ENCODE measurements at places on chromosomes 7 and 10. TPM values are rescaled to one million over a fixed set of nuclear protein-coding genes. Genes with fewer than 3 reads are reported as not detected.

GRCh38 chr7:36260481-36260880 is 107.4 kb downstream of the EEPD1 start:
- DNase-seq: no peak

- no peak for DNase-seq
These were observed 24.3 kb upstream of the CNNM1 start for GRCh38 chr10:99304862-99305229.

DNA sequence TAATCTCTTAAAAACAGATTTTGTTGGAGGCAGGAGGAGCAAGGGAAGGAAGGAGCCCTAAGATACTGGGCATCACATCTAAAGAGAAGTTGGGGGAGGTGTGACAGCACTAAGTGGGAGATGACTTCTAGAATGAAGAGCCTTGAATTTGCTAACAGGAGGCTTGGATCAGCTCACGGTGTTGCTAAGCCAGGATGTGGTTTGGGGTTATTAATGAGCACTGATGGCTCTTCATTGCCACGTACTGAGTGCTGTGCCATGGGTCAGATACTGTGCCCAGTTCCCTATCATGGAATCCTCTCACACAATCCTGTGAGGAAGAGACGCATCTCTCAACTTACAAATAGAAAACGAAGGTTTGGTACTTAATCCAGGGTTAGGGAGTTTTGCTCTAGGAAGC is 78.5 kb downstream of the C7orf25 start:
- DNase-seq: no peak

DNA sequence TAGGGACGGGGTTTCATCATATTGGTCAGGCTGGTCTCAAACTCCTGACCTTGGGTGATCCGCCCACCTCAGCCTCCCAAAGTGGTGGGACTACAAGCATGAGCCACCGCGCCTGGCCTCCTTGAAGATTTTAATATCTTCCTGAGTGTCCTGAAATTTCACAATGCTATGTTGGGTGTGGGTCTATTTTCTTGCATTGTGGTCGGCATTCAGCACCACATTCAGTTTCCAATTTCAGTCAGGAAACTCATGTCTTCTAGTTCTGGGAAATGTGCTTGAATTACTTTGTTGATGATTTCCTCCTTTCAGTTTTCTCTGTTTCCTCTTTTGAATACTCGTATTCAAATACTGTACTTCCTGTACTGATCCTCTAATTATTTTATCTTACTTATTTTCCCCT is 49.3 kb upstream of the IL6 start:
- DNase-seq: peak; percentile 22

DNA sequence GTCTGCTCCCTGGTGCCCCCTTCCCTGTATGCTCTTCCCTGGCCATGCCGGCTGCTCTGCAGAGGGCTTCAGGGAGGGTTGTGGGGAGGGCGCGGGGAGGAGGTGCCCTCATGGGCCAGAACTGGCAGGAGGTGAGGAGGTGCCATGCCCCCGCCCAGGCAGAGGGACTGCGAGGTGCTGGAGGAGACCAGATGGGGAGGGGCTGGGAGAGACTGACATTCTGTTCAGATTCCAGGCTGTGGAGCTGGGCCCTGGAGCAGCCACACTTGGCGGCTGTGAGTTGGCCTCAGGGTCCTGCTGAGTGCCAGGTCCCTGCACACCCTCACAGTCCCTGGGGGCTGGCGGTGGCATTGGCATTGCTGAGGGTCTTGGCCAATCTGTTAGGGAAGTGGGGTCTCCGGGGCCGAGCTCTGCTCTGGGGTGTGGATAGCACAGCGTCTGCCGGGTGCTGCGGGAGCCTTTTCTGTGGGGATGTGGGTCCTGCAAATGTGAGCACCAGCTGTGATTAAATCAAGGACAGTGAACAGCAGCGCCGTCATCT is 25.4 kb downstream of the INPP5A start:
- no peak for DNase-seq

DNA sequence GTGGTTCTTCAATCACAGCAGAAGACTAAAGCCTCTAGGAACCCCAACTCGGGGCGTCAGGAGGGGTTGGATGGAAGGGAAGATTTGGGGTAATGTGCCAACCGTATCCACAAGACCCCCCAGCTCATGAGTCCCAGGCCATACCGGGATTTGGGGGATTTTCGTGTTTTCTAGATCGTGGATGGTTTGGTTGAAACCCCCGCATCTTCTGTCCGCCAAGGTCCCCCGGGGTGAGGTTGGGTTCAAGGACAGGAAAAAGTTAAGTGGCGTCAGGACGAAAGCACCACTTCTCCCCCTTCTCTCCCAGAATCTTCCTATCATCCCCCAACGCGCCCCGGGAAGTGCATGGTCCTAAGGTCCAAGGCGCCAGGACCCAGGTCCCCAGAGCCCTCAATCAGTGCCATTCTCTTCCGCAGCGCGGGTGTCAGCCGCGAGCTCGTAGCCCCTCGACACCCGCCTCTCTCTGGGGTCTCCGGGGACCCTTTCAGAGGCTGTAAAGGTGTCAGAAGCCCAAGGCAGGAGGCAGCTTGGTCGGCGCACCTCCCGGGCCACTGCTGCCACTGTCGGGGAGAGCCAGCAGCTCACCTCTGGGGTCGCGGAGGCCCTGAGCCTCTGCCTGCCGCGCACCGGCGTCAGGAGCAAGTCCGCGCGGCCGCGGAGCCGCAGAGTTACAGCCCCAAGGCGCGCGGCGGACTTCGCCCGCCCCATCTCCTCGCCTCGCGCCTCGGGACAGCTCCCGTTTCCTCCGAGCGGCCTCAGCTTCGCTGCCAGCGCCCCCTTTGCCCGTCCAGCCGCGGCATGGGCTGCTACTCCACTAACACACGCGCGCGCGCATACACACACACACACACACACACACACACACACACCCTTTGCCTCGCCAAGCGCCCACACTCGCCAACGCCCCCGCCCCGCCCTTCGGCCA is 1.5 kb downstream of the MKX start:
- peak; percentile 32 for DNase-seq

- DNase-seq: no peak
These were observed 73.8 kb downstream of the RBM20 start for GRCh38 chr10:110717781-110718589.

DNA sequence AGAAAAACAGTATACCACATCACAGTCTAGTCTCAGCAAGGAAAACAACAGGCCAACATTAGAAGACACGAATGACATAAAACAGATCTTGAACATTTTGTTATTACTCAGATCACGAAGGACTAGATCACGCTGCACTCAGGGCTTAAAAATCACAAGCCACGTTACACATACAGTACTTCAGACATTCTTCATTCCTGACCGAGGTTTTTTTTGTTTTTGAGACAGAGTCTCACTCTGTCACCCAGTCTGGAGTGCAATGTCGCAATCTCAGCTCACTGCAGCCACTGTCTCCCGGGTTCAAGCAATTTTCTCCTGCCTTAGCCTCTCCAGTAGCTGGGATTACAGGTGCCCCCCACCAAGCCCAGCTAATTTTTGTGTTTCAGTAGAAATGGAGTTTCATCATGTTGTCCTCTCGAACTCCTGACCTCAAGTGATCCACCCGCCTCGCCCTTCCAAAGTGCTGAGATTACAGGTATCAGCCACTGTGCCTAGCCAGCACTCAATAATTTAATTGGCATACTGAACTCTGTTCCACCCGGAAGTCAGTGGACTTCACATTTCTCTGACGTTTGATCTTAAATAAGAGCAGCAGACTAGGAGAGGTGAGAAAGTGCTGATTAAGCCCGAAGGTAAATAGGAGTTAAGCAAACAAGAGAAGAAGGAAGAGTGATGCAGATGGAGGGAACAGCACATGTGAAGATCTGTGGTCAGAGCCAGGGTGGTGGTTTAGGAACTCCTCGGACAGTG is 3.5 kb downstream of the AIMP2 start:
- peak; percentile 25 for DNase-seq

DNA sequence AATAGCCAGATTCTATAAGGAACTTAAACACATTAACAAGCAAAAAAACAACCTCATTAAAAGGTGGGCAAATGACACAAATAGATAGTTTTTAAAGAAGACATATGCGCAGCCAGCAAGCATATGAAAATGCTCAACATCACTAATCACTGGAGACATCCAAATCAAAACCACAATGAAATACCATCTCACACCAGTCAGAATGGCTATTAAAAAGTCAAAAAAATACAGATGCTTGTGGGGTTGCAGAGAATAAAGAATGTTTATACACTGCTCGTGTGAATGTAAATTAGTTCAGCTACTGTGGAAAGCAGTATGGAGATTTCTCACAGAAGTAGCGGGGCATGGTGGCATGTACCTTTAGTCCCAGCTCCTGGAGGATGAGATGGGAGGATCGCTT is 164.0 kb downstream of the CHRM2 start:
- DNase-seq: no peak

GRCh38 chr10:125738206-125738605 is 18.7 kb downstream of the EDRF1 start:
- DNase-seq: no peak

- peak; percentile 65 for DNase-seq
These were observed 34.0 kb downstream of the GATA3 start for GRCh38 chr10:8088504-8088903.

DNA sequence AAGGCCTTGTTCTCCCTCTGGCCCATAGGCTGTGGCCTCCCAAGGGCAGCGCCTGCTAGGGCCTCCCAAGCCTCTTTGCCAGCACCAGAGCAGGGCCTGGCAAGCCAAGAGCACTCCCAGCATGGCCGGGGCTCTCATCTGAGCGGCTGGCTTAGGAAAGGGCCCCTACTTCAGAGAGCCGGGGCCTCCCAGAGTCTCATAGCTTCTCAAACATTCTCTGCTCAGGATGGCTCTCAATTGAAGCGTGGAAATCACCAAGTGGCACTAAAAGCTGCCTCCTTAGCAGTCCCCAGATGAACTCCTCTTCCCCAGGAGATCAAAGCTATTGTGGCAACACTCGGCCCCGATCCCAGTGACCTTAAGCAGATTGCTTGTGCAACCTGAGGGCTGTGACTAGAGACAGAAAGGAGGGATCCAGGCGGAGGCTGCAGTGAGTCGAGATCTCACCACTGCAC is 69.4 kb downstream of the FAM53B start:
- DNase-seq: no peak

- no peak for DNase-seq
These were observed 45.2 kb downstream of the PNLIPRP3 start for GRCh38 chr10:116472891-116473290.

GRCh38 chr7:15174485-15174884 is 271.9 kb upstream of the DGKB start:
- no peak for DNase-seq

- peak; percentile 86 for DNase-seq
These were observed 10.7 kb downstream of the APBB1IP start for GRCh38 chr10:26448706-26449435.

- DNase-seq: no peak
These were observed 7.3 kb upstream of the OR2A2 start for GRCh38 chr7:144102041-144102440.

DNA sequence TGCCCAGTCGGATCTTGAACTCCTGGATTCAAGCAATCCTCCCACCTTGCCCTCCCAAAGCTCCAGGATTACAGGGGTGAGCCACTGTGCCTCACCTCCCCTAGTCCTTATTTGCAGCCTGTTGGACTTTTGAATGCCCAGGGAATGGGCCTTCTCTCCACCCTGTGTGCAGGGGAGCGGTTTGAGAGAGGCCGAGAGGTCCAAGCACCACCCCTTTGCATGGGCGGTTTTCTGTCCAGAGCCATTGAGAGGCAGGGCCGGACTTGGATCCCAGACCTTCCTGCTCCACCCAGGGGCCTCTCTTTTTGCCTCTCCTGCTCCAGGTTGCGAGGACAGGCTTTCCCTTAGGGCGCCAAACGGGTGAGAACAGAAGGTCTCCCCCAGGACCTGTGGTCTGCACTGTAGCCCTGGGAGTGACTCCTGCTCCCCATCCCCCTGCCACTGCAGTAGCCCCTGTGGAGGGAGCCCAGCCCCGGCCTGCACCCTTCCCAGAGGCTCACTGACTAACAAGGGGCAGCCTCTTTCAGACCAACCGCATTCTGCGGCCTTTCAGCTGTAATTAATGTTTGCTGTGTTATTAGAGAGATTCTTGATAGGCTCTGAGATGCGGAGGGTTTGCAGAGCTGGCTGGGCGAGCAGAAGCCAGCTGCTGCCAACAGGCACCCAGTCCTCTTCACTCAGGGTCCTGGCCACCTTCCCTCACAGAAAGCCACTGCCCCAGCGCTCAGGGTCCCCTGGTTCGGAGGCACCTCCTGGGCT is 57.9 kb downstream of the ELFN1 start:
- DNase-seq: no peak

- no peak for DNase-seq
These were observed 38.0 kb downstream of the ZNRF2 start for GRCh38 chr7:30322271-30323005.

- DNase-seq: no peak
These were observed 1.4 kb downstream of the ST8SIA6 start for GRCh38 chr10:17453035-17453372.

GRCh38 chr10:68007356-68007755 is 67.7 kb downstream of the HERC4 start:
- no peak for DNase-seq

DNA sequence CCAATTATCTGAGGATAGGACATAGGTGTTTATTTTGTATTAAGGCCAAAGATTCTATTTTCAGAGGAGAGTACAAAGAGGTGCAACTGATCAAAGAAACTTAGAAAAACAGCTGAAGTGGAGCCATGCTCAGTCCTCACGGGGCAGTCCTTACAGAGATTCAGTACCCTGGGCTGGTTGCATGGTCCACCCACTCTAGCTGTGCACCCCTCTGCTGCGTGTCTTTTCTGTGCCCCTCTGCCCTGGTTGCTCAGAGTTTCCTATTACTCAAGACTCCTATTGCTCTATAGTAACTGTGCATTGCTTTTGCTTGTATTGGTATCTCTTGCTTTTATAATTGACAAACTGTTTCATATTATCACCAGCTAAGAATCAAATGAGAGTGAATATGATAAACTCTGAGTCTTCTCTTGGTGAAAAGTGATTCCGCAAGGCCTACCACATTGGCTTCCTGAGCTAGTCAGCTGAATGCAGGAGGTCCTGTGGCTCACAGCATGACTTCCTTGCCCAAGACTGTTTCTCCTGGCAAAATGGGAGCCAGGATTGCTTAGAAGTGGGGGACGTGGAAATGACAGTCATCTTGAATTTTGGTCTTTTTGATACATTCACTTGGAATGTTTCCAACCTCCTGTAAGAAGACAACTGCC is 137.0 kb downstream of the GLCCI1 start:
- DNase-seq: no peak

CAMK2B gene
- 0.46 TPM for total RNA-seq

ANKRD22 gene
- total RNA-seq: 0.24 TPM

ZNF438 gene
- 3.7 TPM for total RNA-seq

LRRC61 gene
- 27.1 TPM for total RNA-seq

OR13A1 gene
- not detected for total RNA-seq

FRAT1 gene
- total RNA-seq: 2.1 TPM

STEAP1 gene
- 0.50 TPM for total RNA-seq

SPRN gene
- not detected for total RNA-seq

RPS24 gene
- total RNA-seq: 1,680 TPM

CALML5 gene
- not detected for total RNA-seq

MMD2 gene
- total RNA-seq: not detected

Data from activated CD4-positive, alpha-beta memory T cell treated with anti-CD3 and anti-CD28 coated beads for 36 hours (primary cell).